ENCODE measurements at places on chromosomes 3 and 15.

GRCh38 chr3:116034086-116034485, 410.8 kb downstream of the GAP43 start:
- no peak for DNase-seq

DNA sequence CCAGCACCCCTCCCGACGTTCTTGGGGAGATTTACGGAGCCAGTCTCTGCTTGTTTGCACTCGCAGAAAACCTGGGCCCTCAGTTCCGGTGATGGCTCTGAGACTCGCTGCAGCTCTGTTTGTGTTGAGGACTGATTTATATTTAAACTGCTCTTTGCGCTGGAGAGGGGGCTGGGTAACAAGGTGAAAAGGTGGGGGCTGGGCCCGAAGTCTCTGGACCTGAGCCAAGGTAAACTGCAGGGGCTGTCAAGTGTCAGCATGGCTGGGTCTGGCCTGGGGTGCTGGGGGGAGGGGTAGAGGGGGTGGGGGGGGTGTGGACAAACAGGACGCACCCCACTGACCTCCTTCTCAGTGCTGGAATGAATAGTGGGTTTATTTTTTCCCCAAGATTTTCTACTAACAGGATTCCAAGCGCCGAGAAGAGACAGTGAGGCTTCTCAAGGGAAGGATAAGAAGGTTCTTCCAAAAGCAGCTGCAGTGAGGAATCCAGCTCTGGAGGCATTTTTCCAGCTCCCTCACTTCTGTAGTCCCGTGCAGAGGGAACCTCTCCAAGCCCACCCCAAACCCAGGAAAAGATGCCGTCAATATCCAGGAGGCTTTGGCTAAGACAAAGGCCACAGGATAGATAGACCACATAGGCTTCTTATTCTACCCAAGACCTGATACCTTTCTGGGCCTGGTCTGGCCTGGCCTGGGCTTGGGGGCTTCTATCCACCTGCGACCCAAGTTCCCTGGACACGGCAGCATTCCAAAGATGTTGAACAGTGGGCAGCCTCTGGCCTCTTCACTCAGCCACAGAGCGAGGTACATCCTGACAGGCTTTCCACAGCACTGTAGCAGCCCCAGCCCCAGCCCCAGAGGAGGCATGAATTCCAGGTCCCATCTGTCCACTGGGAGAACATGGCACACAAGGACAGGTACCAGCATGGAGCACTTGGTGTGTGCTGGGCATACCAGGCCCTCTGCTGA, 938 bp upstream of the SLCO2A1 start:
- no peak for DNase-seq

DNA sequence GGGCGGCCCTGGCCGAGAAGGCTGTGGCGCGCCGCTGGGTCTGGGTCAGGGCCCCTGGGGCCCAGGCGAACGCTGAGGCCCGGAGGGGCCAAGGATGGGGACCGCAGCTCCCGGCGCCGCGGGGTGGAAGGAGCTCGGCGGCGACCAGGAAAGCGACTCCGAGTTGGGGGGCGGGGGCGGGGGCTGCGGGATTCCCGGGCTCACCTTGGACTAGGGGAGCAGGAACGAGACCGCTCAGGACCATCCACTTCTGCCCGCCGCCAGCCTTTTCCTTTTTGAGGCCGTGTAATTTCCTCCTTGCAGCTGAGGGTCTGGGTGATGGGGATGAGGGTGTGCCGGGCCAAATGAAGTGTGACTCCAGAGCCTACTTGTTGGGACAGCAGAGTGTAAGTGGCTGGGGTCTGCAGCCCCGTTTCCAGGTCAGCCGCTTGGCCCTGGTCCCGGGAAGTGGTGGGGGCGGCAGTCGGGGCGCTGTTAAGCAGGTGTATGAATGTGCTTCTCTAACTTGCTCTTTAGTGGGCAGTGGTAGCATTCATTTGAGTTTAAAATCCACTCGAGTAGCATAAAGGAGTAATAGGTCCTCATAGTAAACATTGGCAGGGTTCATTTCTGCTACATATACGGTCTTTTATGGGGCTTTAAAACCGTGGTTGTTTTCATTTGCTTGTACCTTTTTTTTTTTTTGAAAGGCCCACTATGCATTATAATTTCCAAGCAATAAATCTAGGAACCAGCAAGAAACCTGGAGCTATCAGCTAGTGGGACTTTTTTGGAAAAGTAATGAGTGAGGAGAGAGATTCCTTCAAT, 717 bp downstream of the PXK start:
- DNase-seq: peak; percentile 19

DNA sequence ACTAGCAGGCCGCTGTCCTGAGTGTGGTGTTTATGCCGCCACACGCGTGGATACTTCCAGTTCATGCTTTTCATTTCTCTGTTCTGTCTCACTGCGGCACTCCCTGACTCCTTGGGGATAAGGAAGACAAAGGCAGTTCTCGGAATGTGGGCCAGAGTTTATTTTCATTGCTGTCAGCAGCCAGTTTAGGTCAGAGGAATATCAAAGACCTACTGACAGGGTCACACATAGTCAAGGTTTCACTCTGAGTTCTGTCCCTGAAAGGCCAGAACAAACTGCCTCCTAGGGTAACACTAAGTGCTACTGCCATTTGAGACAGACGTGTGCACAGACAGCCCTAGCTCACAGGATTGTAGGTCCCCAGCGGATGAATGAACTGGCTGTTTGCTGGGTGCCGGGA, 27.3 kb upstream of the SPTBN5 start:
- peak; percentile 42 for DNase-seq

DNA sequence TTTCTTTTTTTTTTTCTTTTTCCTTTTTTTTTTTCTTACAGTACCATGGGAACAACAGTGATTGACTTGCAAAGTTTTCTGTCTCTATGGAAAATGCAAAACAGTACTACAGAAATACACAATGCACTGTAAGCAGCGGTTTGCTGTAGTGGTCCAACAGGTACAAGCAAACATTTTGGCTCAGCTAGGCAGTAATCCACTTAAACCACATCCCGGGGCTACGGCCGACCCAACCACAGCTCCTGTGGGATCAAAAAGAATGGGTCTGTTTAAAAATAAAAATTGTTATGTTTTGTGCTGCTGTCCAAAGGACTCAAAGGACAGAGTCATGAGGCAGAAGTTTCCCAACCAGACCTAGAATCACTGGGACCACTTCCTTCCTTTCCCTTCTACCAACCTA, 667.1 kb upstream of the ADAMTS9 start:
- no peak for DNase-seq

DNA sequence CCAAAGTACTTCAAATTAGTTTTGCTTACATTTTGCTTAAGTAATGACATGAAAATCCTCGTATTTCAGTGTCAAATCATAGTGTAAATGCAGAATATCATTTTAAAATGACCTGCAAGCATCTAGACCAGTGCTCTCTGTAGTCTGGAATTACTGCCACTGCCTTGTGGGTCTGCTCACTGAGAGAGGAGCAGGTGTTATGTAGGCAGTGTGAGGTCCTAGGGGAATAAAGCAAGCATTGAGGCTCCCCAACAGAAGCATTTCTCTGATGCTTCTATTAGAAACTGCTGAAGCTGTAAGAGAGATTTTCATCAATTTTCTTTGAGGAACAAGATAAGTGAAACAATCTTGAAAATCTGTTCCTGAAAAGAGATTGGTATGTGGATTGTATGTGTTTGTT, 253.2 kb downstream of the BBX start:
- no peak for DNase-seq

- no peak for DNase-seq
These were observed 9.1 kb upstream of the CALML4 start for GRCh38 chr15:68213991-68214837.

DNA sequence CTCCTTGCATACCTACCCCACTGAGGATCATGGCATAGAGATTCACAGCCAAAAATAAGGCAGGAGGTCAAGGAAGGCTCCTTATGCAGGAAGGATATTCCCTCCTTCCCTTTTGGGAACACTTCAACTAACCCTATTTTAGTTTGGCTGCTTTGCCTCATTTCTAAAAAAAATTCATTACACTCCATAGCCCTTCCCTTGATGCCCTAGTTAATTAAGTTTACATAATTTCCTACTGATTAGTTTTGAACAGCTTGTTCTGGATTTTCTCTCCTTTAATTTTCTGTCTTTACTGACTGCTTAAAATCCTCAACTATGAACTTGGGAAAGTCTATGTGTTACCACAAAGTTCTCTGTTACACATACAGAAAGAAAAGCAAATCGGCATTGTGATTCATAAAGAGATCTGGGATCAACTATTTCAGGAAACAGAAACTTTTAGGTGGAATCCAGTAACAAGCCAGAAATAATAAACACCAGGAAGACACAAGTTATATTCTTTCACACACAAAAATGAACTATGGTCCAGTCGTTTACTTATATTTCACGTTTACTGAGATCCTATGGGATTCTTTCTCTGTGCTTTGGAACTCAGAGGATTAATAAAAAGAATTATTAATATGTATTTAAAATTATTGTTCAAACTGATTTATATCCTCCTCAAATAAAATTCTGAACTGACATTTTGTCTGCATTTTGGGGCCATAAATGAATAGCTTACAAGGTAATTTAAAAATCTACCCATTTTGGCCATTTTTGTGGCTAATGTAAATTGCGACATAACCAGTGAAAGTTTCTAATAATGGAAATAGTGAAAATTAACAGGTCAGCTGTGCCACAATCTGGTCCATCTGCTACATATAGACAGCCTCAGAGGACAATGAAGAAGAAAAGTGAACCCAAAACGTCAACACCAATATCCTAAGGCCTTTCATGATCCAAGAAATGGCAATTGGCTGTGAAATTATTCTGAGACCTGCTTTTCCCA, 113.8 kb downstream of the FRMD5 start:
- DNase-seq: peak; percentile 61

DNA sequence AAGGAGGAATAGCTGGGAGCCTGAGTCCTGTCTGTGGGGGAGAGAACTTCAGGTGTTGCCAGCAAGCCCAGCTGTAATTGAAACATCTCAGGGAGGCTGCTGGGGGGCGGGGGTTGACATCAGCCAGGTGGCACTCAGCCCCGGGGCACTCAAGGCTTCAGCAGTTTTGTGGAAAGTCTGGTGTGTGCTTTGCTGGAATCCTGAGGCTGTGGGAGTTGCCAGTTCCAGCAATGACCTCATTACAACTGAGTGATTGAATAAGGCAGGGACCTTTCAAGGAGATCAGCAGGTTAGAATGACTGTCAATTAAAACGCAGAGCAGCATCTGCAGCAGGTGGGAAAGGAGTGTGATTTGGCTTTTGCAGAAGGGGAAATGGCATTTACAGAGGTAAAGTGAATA, 75.7 kb downstream of the FAM43A start:
- DNase-seq: no peak

DNA sequence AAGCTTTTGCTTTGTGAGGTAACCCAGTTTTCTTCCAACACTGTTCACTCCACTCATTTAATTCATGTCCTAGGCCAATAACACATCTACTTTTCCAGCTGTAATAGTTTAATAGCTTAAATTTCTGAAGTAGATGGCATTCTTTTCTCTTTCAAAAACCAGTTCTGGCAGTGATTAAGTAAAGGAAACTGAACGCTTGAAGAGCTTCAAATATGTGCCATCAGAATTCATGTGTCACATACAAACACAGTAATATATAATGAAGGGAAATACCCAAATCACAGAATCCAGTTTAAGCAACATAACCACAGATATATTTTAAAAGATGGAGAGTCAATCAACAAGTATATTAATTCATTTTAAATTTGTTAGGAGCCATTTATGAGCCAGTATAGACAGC, 91.0 kb downstream of the TNIK start:
- no peak for DNase-seq

DNA sequence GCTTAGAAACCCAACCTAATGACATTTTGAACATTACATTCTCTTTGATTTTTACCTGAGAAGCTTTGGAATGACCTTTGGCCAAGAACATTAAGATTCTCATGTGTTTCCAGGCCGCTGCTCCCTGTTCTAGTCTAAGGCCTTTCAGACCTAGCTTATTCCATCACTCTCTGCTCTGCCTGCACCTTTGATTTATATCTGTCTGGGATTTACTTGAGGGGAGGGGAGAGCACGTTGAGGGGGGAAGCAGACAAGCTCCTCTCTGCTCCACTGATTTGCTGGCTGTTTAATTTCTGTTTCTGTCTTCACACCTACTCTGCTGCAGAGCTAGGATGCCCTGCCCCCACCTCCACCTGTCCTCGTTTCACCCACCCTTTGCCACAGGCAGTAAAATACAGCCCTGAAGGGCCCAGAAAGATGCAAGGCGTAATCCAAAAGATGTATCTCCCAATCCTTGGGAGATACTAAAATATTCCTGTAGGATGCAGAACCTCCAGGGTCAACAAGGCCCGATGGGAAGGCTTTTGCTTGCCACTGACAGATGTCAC, 429.8 kb downstream of the EPHB1 start:
- no peak for DNase-seq

GRCh38 chr3:24043985-24044384, 98.9 kb downstream of the NR1D2 start:
- no peak for DNase-seq

- no peak for DNase-seq
These were observed 691.2 kb downstream of the TBL1XR1 start for GRCh38 chr3:176505878-176506621.

- DNase-seq: peak; percentile 97
These were observed 175.7 kb downstream of the TNIK start for GRCh38 chr3:171284308-171285075.

- no peak for DNase-seq
These were observed 100.7 kb upstream of the LMCD1 start for GRCh38 chr3:8400911-8401310.

- DNase-seq: no peak
These were observed 7.3 kb upstream of the FURIN start for GRCh38 chr15:90860942-90861675.

Measured in fibroblast of skin of back (primary cell).